Panc1 (cell line): ENCODE measurements at places on chromosomes 16 and 17. TPM values are rescaled to one million over a fixed set of nuclear protein-coding genes. Genes with fewer than 3 reads are reported as not detected.

The GRAPL gene
- total RNA-seq: 0.31 TPM

DNA sequence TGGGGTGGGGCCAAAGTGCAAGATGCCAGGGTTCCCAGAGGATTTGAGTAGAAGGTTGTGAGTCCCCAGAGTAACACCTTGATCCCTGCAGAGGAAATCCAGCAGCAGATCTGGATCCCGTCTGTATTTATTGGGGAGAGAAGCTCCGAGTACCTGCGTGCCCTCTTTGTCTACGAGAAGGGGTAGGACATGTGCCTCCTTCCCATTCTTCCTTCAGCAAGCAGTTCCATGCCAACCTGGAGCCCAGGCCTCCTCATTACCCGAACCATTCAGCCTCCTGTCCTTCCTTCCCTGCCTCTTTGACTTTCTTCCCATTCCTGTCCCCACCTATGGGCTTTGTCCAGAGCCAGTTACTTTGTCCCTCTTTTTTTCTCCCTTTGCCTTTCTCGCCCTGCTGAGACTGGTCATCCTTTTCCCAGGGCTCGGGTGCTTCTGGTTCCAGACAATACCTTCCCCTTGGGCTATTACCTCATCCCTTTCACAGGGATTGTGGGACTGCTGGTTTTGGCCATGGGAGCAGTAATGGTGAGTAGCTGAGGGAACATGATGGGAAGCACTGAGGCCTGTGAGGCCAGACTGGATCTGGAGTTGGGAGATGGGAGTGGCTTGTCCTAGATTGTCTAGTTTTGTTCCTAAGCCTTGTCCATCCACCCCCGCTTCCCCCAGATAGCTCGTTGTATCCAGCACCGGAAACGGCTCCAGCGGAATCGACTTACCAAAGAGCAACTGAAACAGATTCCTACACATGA is 2.9 kb downstream of the RNF167 start:
- no peaks in the 10 kb centered on the region for H3K27me3 ChIP-seq
- no peak overlapping the region for H3K4me3 ChIP-seq
- H3K4me1 ChIP-seq: peaks cover 35% of the 10 kb centered on the region
- DNase-seq: no peak

The HOXB6 gene
- total RNA-seq: 196 TPM

The EVI2B gene
- 0.08 TPM for total RNA-seq

GRCh38 chr16:84065536-84066132 is 23.0 kb upstream of the SLC38A8 start:
- no peak overlapping the region for H3K27ac ChIP-seq
- H3K36me3 ChIP-seq: peaks cover 9% of the 10 kb centered on the region
- DNase-seq: no peak
- no peaks in the 10 kb centered on the region for H3K4me1 ChIP-seq
- no peaks in the 10 kb centered on the region for H3K27me3 ChIP-seq
- no peak overlapping the region for H3K4me3 ChIP-seq

- H3K36me3 ChIP-seq: no peaks in the 10 kb centered on the region
- H3K4me3 ChIP-seq: no peak overlapping the region
- no peaks in the 10 kb centered on the region for H3K27me3 ChIP-seq
- H3K4me1 ChIP-seq: peaks cover 7% of the 10 kb centered on the region; the same call in 1 of the 2 replicates
- DNase-seq: no peak
- peak overlapping the region; percentile 48; the same call in 1 of the 2 replicates for H3K27ac ChIP-seq
Observed at GRCh38 chr16:56198006-56198754, 6.9 kb downstream of the GNAO1 start.

GRCh38 chr17:45197555-45198334 is 23.9 kb upstream of the FMNL1 start:
- peak; percentile 61 for DNase-seq
- no peaks in the 10 kb centered on the region for H3K36me3 ChIP-seq
- no peak overlapping the region for H3K4me3 ChIP-seq

GRCh38 chr17:32487473-32488176 is 832 bp downstream of the CDK5R1 start:
- peaks cover 2% of the 10 kb centered on the region; the same call in 1 of the 2 replicates for H3K36me3 ChIP-seq
- H3K4me1 ChIP-seq: peaks cover 29% of the 10 kb centered on the region
- no peaks in the 10 kb centered on the region for H3K27me3 ChIP-seq
- H3K4me3 ChIP-seq: peak overlapping the region; percentile 64
- no peak for DNase-seq
- peak overlapping the region; percentile 32; the same call in 1 of the 2 replicates for H3K27ac ChIP-seq

The CHST4 gene
- total RNA-seq: 1.1 TPM

The KRT40 gene
- total RNA-seq: not detected

GRCh38 chr17:14619821-14620220 is 318.9 kb downstream of the HS3ST3B1 start:
- H3K4me1 ChIP-seq: no peaks in the 10 kb centered on the region
- DNase-seq: no peak
- no peaks in the 10 kb centered on the region for H3K36me3 ChIP-seq
- no peak overlapping the region for H3K4me3 ChIP-seq

DNA sequence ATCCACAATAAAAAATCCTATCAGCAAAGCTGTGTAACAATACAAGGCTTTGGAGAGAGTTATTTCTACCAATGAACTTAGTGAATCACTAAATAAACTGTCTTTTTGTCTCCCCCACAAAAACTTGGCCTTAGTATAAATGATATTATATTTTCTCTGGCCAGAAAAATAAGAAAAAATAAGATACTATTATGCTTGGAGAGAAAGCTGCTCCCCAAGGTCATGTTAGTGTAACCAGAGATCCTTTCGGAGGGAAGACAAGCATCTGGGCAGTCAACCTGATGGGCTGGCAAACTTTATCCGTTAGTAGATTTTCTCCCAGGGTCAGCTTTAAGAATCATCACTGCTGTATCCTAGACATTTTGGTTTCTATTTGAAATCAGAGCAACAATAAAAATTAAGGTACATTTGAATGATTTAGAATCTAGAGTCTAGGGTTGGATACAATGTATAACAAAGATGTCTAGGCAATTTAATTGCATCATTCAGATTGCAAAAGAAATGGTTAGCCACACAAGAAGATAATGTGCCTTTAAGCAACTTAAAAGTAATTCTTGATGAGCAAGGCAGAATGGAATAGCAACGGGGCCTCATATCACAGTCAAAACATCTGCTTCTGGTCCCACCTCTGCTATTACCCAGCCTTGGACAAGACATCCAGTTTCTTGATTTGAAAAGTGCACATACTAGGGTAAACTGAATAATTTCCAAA is 280.4 kb downstream of the SLC39A11 start:
- DNase-seq: no peak
- H3K4me3 ChIP-seq: no peak overlapping the region
- no peak overlapping the region for H3K27ac ChIP-seq
- no peaks in the 10 kb centered on the region for H3K27me3 ChIP-seq
- H3K36me3 ChIP-seq: no peaks in the 10 kb centered on the region

DNA sequence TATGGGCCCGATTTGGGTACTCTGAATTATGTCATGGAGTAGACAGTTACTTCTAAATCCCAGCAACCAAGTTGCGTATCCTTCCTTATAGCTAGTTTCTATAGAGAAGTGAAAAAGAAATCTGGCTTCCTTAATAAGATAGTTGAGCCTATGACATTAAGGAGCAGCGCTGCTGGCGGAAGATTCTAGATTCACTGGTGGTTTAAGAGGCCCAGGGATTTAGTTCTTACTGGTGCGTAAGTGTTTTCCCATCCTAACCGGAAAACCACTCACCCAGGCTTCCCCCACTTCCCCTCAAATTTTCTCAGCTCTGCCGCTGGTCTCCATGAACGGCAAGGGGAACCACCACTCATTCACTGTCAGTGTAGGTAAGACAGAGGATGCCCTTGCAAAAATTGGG is 230.4 kb downstream of the CPPED1 start:
- DNase-seq: no peak
- H3K4me3 ChIP-seq: no peak overlapping the region
- H3K36me3 ChIP-seq: no peaks in the 10 kb centered on the region
- no peak overlapping the region for H3K27ac ChIP-seq

DNA sequence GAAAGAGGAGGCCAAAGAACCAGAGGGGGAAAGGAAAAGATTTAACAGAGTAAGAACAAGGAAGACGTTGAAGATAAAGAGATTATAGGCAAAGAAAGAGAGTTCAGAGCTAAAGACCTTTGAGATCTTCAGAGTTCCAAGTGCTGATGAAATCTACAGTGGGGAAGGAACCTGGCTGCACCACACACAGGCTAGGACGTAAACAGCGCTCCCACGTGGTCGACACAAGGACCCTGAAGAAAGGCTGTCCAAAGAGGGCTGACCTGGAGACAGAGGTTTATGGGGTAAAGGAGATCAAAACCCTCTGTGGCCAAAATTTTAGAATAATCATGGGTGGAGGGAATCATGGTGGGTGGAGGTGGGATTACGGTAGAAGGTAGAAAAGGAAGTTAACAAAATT is 121.6 kb downstream of the PMP22 start:
- H3K27me3 ChIP-seq: no peaks in the 10 kb centered on the region
- DNase-seq: no peak
- H3K4me1 ChIP-seq: no peaks in the 10 kb centered on the region
- no peaks in the 10 kb centered on the region for H3K36me3 ChIP-seq
- no peak overlapping the region for H3K4me3 ChIP-seq
- no peak overlapping the region for H3K27ac ChIP-seq

The TMEM238L gene
- not detected for total RNA-seq

- H3K4me1 ChIP-seq: peaks cover 24% of the 10 kb centered on the region
- H3K36me3 ChIP-seq: no peaks in the 10 kb centered on the region; the same call in 1 of the 2 replicates
- H3K4me3 ChIP-seq: no peak overlapping the region
- H3K27ac ChIP-seq: no peak overlapping the region
Observed at GRCh38 chr16:85631802-85632393, 18.8 kb downstream of the GSE1 start.

GRCh38 chr17:34641368-34641767 is 62.0 kb downstream of the TMEM132E start:
- no peak overlapping the region for H3K27ac ChIP-seq
- H3K36me3 ChIP-seq: no peaks in the 10 kb centered on the region
- H3K4me1 ChIP-seq: no peaks in the 10 kb centered on the region
- H3K27me3 ChIP-seq: peaks cover 12% of the 10 kb centered on the region; the same call in 1 of the 2 replicates
- no peak for DNase-seq
- no peak overlapping the region for H3K4me3 ChIP-seq

GRCh38 chr17:70059071-70059470 is 16.0 kb upstream of the KCNJ16 start:
- H3K4me1 ChIP-seq: no peaks in the 10 kb centered on the region
- H3K27me3 ChIP-seq: no peaks in the 10 kb centered on the region
- no peak overlapping the region for H3K27ac ChIP-seq
- H3K4me3 ChIP-seq: no peak overlapping the region
- DNase-seq: no peak

DNA sequence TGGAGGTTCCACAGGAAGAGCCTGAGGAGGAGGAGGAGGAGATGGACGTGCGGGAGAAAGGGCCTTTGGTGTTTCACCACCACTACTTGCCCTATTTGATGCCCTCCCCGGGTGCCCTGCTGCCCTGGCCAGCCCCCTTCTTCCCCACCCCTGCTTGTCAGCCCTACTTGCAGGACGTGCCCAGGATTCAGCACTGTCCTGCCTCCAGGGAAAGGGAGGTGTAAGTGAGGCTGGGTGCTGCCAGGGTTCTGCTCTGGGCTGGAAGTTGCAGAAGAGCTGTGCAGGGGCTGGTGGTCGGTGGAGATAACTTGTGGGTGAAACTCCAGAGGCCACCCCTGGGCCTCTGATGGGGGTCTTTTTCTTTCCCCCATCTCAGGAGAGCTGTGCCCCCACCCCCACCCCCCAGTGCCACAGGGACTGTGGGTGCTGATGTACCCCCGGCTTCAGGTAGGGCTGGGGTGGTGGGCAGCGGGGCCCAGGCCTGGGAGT is 3.0 kb downstream of the PRR29 start:
- peaks cover 3% of the 10 kb centered on the region; the same call in 1 of the 2 replicates for H3K27me3 ChIP-seq
- no peaks in the 10 kb centered on the region for H3K4me1 ChIP-seq
- no peak overlapping the region for H3K27ac ChIP-seq
- H3K4me3 ChIP-seq: no peak overlapping the region
- no peaks in the 10 kb centered on the region for H3K36me3 ChIP-seq

GRCh38 chr16:22014271-22014873 is 6.5 kb downstream of the MOSMO start:
- H3K36me3 ChIP-seq: no peaks in the 10 kb centered on the region
- H3K27me3 ChIP-seq: no peaks in the 10 kb centered on the region
- no peak overlapping the region for H3K27ac ChIP-seq
- H3K4me1 ChIP-seq: peaks cover 32% of the 10 kb centered on the region

DNA sequence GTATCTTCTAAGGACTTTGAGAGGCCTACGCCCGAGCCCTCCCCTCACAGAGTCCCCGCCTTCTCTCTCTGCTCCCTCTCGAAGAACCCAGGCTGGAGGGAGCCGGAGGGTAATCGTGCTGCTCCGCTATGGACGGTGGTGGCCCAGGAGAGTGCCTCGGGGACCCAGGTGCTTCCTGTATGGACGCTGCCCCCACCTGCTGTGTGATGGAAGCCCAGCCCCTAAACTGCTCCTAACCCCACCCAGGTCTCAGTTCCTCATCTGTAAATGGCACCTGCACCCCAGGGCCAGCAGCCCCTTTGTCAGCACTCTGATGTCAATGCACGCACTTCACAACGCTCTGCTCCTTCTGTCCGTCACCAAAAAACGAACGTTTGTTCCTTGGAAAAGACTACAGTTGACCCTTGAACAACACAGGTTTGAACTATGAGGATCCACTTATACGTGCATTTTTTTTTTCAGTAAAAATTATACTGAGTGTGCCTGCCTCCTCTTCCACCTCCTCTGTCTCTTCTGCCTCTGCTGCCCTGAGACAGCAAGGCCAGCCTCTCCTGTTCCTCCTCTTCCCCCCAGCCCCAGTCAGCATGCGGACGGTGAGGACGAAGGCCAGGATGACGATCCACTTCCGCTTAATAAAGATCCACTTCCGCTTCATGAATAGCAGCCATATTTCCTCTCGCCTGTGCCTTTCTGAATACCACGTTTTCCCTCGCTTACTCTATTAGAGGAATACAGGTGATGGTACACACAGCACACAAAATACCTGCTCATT is 118.3 kb downstream of the BANP start:
- no peak overlapping the region for H3K27ac ChIP-seq
- no peaks in the 10 kb centered on the region for H3K36me3 ChIP-seq
- H3K4me1 ChIP-seq: no peaks in the 10 kb centered on the region

The KRTAP1-5 gene
- total RNA-seq: not detected

DNA sequence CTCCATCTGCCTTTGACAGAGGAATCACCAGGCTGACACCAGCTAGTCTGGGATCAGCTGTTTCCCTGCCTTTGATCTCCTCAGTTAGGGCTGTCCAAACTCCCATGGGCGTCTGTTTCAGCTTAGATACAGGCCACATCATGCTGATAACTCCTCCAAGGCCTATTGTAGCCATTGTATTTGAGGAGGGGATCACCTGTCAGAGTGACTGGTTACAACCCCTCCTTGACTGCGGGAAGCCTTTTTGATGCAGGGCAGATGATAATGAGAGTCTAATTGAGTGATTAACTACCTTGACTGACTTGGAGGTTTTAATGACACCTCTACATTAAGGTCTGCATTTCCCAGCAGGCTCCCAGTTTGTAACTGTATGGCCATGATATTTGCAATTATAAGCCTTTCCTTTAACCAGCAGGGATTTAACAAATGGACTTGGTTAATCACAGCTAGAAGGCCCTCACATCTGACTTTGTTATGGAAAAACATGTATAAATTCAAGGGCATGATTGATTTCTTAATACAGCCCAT is 863.5 kb downstream of the KCNJ2 start:
- H3K36me3 ChIP-seq: no peaks in the 10 kb centered on the region
- no peaks in the 10 kb centered on the region for H3K27me3 ChIP-seq
- no peak overlapping the region for H3K4me3 ChIP-seq
- H3K27ac ChIP-seq: no peak overlapping the region
- no peak for DNase-seq
